ENCODE measurements at places on chromosomes 12 and 14.
A peak's percentile ranks its signal among the peaks of the same experiment; 100 is the strongest.

DNA sequence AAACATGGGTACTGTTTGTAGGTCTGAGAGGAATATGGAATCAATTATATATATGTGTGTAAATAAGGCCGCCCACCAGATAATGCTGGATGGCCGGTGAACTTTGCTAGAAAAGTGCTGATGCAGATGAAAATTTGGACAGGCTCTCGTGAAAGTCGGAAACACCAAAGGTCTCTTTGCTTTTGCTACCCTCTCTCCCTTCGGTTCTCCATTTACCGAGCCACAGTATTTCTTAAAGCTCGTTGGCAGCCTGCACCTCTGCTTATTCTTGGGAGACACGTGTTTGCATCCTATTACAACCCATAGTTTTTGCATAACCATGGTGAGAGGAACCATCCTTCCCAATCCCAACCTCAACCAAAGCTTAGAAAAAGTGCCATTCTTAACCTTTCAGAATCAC, 109.6 kb downstream of the FOXN3 start:
- no peak for DNase-seq

DNA sequence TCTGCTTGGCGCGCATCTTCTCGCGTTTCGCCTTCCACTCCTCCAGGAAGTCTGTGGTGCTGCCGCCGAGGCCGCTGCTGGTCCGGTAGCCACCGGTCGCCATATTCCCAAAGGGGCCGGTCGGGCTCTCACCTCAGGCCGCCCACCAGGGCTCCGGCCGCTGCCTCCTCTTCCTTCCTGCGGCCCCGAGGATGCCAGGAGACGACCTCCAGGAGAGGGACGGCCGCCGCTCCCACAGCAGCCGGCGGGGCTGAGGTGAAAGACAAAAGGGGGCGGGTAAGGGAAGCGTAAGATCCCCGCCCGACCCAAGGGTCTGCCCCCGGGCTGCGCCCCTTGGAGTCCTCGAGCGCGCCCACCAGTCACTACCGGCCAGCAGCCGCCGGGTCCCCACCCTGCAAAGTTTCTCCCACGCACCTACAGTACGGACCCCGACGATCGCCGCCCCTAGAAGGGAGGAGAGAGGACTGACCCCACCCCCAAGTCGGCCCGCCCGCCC, 574 bp downstream of the PAWR start:
- peak; percentile 42 for DNase-seq

GRCh38 chr14:81849714-81850113, 316.1 kb upstream of the SEL1L start:
- DNase-seq = no peak

DNA sequence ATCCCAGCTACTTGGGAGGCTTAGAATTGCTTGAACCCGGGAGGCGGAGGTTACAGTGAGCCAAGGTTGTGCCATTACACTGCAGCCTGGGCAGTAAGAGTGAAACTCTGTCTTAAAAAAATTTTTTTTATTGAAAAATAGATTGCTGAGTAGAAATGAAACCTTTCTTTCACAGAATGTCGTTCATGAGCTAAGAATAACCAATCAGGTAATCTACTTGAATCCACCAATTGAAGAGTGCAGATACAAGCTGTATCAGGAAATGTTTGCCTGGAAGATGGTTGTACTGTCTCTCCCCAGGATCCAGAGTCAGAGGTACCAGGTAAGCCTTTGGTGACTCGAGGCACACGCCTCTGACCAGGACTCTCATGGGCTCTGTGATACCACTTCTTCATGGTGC, 27.0 kb downstream of the DYNC1H1 start:
- DNase-seq = no peak

DNA sequence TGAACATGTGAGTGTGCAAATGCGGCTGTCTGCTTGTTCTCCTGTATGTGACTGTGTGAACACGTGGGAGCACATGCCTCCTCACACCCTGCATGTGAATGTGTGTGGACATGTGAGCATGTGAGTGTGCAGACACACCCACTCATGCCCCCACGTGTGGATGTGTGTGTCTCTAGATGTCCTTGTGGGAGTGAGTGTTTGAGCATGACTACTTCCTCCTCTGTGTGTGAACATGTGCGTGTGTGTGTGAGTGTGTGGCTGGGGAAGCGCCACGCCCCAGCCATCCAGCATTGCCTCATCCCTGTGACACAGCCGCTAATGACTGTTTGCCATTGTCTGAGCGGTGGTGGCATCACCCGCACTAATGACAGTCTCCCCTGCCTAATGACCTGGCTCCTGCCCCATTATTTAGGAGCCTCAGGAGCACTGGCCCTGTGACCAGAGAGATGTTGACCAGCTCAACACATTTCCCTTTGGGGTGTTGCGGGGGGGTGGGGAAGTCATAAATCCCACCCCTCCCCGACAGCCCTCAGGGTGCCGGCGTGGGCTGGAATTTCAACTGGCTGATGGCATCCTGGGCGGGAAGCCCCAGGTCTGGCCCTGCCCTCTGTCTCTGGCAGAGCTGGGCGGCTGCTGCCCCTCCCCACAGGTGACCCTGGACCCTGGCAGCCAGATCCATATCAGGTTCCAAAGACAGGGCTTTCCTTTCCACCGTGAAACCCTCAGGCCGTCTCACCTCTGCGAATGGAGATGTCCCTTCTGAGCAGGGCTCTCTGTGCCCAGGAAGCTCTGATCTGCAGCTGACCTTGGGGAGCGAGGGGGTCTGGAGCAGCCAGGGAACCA, 11.5 kb upstream of the KRT80 start:
- no peak for DNase-seq

DNA sequence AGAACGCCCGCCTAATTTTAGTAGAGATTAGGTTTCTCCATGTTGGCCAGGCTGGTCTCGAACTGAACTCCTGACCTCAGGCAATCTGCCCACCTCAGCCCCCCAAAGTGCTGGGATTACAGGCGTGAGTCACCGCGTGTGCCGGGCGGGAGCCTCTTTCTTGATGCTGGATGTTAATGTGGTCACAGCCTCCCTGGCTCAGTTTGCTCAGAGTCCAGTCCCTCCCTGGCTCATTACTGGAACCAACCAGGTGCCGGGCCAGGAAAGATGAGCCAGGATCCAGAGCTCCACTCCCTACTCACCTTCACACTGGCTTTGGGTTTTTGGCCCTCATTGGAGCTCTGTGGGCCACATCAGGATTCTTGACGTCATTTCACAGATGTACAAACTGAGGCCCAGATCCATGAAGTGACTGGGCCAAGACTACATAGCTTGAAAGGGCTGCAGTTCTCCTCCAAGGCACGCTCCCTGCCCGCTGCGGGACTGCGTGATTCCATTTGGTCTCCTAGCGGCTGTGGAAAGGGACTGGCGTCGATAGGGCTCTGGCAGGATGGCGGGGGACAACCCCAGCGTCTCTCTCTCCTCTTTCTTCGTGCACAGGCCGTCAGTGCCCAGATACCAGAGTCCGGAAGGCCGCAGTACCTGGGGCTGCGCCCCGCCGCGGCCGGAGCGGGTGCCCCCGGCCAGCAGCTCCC, 5.1 kb upstream of the SHMT2 start:
- no peak for DNase-seq

DNA sequence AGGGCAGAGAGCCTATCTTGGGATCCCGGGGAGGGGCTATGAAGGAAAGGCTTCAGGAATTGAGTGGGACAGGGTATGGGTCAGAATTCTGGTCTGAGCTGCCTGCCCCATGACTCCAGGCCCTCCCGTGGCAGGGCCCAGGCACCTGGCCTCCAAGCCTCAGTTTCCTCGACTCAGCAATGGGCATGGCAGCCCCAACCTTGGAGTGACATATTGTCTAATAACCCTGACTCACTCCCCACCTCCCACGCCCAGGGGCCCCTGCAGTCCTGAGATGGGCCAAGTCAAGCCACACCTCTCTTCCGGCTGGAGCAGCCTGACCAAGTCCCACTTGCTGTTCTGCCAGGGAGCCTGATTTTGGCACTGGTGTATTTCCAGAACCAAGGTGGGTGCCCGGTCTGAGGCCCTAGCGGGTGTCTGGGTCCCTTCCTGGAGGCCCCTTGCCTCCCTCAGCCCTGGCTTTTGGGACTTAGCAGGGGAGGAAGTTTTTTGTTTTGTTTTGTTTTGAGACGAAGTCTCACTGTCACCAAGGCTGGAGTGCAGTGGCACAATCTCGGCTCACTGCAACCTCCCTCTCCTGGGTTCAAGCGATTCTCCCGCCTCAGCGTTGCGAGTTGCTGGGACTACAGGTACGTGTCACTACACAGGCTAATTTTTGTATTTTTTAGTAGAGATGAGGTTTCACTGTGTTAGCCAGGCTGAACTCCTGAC, 40.3 kb upstream of the RCOR1 start:
- DNase-seq = peak; percentile 61

GRCh38 chr14:96066976-96067375, 27.8 kb downstream of the C14orf132 start:
- no peak for DNase-seq

DNA sequence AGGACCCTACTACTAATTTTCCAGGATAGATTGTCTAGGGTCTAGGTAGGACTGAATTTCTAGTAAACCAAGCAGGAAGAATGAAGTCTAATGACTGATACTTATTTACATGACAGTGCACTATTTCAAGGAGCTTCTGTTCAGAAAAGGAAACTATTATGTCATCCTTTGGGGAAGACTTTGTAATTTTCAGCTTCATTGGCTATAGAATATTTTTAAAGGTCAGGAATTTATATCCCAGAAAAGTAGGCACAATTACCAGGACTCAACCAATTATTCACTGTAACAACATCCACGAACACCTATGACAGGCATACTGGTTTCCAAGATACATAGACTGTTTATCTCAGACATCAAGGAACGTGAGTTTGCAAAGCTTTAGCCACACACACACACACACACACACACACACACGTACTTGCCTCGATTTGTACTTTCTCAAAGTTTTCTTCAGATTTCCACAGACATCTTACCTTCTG, 23.2 kb downstream of the OR6S1 start:
- DNase-seq = no peak

DNA sequence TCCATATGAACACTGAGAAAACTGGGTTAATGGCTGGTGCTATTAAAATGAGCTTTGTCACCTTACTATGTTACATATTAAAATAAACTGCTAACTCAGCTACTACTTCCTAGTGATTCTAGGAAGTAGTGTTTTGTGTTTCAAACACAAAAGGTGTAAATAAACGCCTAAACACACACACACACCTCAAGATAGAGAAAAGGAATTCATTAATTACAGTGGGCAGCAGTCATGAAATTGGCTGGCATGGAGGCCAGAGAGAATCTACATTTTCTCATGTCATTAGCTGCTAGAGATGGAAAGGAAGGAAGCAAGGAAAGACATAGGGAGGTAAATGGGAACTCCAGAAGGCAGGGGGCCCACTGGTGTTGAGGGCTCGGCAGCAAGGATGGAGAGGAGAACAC, 787 bp upstream of the PRMT5 start:
- no peak for DNase-seq

GRCh38 chr14:64685371-64686281, 18.6 kb upstream of the PLEKHG3 start:
- no peak for DNase-seq

GRCh38 chr12:90999966-91000365, 4.8 kb downstream of the EPYC start:
- no peak for DNase-seq

DNA sequence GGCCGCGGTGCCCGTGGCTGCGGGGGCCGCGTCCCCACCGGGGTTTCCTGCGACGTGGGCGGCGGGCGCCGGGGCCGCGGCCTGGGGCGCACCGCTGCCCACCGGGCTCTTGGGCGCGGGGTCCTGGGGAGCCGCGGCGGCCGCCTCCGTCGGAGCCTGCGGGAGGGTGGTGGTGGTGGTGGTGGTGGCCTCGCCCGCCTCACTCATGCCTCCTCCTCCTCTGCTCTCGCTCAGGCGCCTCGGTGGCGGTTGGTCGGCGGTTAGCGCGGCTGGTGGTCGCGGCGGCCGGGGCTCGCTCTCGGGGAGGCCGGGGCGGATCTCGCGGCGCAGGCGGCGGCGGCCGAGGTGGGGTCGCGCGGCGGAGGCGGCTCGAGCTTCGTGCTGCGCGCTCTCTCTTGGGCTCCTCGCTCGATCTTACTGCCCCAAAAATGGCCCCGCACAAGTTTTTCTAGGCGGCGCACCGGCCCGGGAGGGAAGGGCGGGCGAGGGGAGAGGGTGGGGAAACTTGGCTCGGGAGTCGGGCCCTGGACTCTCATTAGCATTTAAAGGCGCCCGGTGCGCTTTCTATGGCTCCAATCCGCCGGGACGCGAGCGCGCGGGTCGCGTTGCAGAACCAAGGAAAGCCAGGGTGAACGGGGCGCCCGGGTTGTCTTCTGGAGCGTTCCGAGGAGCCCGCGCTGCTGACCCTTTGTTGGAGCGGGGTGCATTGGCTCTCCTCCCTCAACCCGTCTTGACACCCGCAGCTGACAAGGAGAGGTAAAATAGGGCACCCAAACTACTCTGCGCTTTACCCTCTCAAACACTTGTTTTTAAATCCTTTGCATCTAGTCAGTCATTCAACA, at the start of gene YBX3:
Gene YBX3 (minus strand): TSS at position 419 of the 842 bp plus-strand sequence. CDS start 212 bp downstream, at position 207.
- DNase-seq = peak; percentile 80

GRCh38 chr12:54475537-54475936, 2.1 kb upstream of the GTSF1 start:
- DNase-seq = no peak

GRCh38 chr12:50901685-50902113, 50.6 kb upstream of the HIGD1C start:
- DNase-seq = peak; percentile 67

- DNase-seq = peak; percentile 35
These were observed 21.5 kb upstream of the GNS start for GRCh38 chr12:64780531-64781279.

GRCh38 chr14:57262117-57262516, 6.6 kb downstream of the EXOC5 start:
- no peak for DNase-seq

GRCh38 chr12:100539202-100539601, 34.3 kb upstream of the GAS2L3 start:
- DNase-seq = no peak

Measured in liver (tissue), 10 donors.